ENCODE measurements at places on chromosomes 5 and 9.

- DNase-seq = no peak
These were observed 49.5 kb downstream of the C7 start for GRCh38 chr5:40958811-40959210.

DNA sequence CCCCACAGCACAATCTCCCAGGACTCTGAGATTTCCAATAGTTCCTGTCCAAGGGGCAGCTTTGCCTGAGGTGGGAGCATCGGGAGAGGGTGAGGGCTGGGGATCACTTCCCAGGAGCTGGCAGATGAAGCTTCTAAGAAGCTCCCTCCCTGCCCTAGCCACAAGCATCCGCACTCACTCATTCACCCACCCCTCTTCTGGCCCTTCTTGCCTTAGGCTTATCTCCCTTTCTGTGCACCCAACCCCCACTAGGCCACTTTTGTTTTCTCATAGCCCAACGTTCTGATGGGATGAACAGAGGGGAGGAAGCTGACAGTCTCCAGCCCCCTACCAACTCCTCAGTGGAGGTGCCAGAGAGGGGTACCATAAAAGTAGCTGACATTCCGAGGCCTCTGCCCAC is 3.7 kb upstream of the PCDH1 start:
- no peak for DNase-seq

GRCh38 chr5:150075233-150075632 is 11.1 kb downstream of the CSF1R start:
- DNase-seq = no peak

- DNase-seq = peak; percentile 10
These were observed 316.3 kb downstream of the MCTP1 start for GRCh38 chr5:94968507-94969095.

DNA sequence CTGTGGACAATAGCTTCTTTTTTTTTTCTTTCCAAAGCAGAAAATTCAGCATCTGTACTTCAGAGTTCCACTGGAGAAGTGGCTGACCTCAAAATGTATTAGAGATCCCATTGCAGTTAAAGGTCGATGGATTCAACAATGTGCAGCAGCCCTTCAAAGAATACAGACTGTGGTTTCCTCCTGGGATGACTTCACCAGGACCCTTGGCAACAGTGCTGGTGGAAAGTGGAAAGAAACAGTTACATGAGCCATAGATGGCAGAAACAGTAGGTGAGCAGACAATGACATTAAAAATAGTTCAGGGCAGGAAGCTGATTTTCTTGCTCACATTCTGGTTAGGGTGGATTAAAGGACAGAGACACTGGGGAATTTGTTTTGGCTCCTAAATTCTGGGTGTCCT is 62.4 kb downstream of the SLC28A3 start:
- DNase-seq = no peak

DNA sequence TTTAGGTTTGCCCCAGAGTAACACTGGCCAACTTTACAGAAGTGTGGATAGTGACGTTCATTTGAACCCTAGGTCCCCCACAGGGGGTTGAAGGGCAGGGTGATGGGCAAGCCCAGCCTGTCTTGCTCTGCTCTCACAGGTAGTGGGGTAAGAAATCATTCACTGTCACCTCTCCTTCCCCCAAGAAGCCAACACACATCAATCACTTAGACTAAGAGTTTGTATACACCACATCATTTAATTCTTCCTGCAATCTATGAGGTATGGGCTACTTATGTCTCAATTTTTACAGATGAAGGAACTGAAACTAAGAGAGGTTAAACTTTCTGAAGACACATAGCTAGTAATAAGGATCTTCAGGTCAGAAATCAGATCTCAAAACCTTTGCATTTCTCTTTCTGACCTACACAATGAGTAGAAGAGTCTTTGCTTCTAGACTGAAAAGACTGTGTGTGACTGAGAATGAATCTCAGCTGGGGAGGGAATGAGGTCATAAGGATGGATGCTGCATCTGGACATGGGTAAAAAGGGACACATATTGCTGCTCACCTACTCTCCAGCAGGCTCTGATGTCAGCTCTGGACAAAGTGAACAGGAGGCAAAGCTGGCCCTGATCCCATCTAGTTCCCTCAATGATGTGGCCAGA is 81.0 kb upstream of the EQTN start:
- DNase-seq = no peak

DNA sequence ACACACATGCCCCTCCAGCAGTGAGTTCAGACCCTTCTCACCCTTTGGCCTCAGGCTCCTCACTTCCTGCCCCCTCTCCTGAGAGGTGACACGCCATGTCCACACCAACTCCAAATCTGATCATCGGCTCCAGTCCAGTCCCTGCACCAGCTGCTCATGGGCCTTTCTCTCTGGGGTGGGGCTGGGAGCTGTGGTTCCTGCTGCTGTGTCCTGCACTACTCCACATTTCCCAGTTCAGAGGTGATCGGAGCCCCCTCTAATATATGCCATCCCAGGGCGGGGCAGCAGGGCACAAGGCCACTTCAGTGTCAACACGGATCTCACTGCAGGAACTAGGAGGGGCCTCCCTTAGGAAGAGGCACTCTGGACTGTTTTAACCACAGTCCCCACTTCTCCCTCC is 91.5 kb downstream of the ADAMTS2 start:
- no peak for DNase-seq

GRCh38 chr5:149886060-149886459 is 58.5 kb downstream of the PDE6A start:
- DNase-seq = no peak

DNA sequence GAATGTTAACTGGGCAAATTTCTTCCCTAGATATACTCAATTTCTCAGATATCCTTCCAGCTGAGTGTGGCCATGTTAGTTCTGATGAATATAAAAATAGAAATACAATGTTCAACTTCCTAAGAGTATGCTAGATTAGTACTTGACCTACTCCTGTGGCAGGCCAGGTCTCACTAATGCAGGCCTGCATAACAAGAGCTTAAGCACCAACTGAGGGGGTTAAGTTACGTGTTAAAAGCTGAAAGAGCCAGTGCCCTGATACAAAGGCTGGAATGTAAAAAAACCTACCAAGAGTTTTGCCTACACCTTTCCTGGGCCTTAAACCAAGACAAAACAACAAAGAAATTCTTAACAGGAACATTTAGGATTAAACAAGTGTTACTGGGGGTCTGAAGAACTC is 102.8 kb downstream of the MRPS30 start:
- DNase-seq = no peak
